Melanocyte of skin (primary cell): ENCODE measurements at places on chromosomes 3 and 15. TPM values are rescaled to one million over a fixed set of nuclear protein-coding genes. Genes with fewer than 3 reads are reported as not detected.

Gene IL16
- total RNA-seq: 15.3 and 15.5 TPM in 2 replicates

Gene GOLGA8M
- total RNA-seq: 0.15 TPM in 1 of 2 replicates, not detected in the other

Gene C3orf20
- under 0.01 TPM in 1 of 2 replicates, not detected in the other for total RNA-seq

Gene PLA2G4E
- total RNA-seq: not detected in 2 replicates

Gene TMC3
- total RNA-seq: not detected in 2 replicates

Gene SH2D7
- not detected in 2 replicates for total RNA-seq

Gene ZBED2
- not detected in 2 replicates for total RNA-seq

Gene ERICH6
- total RNA-seq: 0.31 TPM in 1 of 2 replicates, not detected in the other
